ENCODE measurements at places on chromosomes 12 and 14.

DNA sequence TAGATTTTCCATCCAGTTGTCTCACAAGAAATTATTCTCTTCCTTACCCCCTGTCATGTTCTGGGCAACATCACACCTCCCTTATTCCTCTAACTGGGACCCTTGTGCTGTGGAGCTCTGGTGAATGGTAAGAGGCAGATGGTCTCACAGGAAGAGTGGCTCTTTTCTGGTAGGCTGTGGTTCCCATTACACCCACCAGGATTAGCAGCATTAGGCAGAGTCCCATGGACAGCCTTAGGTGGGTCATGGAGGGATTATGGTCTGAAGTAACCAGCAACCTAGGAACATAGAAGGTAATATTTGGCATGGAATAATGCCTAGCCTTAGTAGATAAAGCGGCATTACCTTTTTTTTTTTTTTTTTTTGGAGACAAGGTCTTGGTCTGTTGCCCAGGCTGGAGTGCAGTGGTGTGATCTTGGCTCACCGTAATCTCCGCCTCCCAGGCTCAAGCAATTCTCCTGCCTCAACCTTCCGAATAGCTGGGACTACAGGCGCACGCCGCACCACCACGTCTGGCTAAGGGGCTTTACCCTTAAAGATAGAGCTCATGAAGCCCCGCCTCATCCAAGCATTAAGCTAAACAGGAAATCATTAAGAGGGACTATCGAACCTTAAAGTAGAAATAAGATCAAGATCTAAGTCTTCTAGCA is 4.0 kb downstream of the C14orf119 start:
- no peak for DNase-seq

- DNase-seq, result peak; percentile 8
Observed at GRCh38 chr12:103742349-103742932, 98.6 kb downstream of the NT5DC3 start.

- DNase-seq, result no peak
Observed at GRCh38 chr14:63752449-63753169, 24.7 kb upstream of the SGPP1 start.

- no peak for DNase-seq
Observed at GRCh38 chr12:52964556-52965336, 15.8 kb downstream of the KRT18 start.

DNA sequence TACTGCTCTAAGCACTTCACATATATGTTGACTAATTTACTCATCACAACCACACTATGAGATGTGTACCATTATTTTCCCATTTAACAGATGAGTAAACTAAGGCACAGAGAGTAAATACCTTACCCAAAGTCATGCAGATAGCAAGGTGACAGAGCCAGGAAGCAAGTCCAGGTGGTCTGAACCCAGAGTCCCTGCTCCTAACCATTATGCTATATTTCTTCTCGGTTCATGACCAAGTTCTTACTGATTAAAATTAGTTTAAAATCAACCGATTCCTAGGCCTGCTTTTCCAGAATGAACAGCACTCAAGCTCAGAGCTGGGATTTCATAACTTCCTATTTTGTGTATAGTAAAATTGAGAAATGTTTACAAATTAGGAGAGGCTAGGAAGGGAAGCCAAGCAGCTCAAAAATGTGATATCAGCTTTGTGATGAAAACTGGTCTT is 85.5 kb upstream of the EGLN3 start:
- DNase-seq, result no peak

DNA sequence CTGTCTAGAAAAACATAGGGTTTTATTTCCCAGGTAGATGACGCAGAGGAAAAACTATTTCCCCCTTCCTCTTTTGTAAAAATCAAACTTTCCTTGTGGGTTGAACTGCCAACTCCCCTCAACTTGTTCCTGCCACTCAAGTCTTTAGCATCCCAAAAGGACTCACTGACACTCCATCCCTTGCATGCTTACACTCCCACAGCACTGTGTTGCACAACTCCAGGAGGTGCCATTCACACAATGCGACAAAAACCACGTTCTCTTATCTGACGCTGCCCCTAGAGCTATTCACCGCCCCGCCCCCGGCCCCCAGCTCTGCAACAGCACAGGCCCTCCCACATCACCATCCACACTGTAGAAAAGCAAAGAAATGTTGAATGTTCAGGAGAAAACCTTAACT is 16.9 kb upstream of the STON2 start:
- DNase-seq, result no peak

DNA sequence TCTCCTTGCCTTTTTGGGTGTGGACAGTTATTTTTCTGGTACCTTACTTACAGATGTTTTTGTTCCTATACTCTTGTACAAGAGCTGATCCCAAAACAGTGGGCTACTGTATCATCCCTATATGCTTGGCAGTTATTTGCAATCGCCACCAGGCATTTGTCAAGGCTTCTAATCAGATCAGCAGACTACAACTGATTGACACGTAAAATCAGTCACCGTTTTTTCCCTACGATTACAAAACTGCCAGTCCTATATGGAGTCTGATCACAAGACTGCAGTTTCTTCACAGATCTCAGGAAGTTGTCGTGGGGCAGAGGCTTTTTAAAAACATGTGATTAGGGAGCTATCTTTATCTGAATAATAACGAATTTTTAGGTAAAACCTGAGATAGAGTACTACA is 1.3 kb downstream of the LYSET start:
- no peak for DNase-seq

- DNase-seq, result no peak
Observed at GRCh38 chr12:42779186-42779859, 189.8 kb upstream of the PRICKLE1 start.

- DNase-seq, result no peak
Observed at GRCh38 chr12:72612171-72612570, 340.0 kb downstream of the TRHDE start.

DNA sequence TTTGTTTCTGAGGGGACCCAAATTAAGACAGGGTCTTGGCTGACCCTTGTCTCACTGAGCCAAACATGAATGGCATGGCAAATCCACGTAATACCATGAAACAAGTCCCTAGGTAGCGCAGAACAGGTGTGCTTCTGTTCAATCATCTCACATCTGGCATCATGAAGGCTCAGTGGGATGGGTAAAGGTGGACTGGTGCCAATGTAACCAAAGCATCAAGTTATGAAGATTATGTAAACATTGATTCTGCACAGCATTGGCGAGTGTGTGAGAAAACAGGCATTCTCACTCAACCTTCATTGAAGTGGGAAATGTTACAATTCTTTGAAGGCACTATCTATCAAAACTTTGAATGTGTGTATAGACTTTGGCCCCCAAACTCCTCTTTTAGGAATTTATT is 41.9 kb downstream of the PTGER2 start:
- DNase-seq, result peak; percentile 7

- DNase-seq, result no peak
Observed at GRCh38 chr14:51865953-51866747, 5.7 kb downstream of the GNG2 start.

DNA sequence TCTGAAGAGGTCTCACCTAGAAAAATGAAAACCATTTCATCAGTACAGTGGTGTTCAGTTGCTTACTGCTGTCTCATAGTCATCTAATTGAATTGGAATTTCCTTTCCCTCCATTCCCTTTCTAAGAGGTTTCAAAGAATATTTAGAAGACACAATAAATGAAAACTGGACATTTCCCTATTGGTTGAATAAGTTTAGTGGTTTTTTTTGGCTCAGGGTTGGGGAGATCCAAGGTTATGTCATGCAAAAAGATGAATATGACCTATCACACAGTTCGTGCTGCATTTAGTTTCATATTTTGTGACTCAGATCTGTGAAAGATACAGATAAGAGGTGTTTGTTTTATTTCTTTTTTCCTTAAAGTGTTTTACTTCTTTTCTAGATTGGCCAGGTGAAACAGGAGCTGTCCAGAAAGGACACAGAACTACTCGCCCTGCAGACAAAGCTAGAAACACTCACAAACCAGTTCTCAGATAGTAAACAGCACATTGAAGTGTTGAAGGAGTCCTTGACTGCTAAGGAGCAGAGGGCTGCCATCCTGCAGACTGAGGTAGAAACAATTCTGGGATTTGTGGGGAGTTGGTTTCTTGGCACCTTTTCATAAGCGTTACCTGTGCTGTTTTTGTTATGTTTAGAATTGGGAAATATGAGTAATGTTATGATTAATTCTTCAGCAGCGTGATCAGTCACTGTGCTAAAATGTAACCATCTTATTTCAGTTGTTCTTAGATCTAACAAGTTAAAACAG is 124.6 kb downstream of the ERC1 start:
- no peak for DNase-seq

- no peak for DNase-seq
Observed at GRCh38 chr12:110280392-110280778, 662 bp upstream of the ATP2A2 start.

DNA sequence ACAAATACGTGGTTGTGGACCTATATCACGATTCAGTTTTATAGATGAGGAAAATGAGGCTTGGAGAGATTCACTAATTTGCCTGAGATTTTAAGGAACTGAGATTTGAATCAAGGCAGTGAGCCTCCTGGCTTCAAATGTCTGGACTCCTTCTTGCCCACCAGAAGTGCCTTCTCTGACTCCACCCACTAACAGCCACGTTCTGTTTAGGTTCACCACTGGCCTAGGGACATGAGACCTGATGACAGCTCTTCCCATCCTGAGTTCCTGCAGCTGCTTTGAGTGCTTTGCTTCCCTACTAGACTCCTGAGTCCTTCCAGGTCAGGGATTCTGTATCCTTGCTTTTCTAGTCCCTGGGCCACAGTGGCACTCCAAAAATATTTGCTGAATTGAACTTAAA is 57.1 kb downstream of the PLBD1 start:
- no peak for DNase-seq

- DNase-seq, result no peak
Observed at GRCh38 chr14:51444353-51445000, 204.4 kb downstream of the TMX1 start.

DNA sequence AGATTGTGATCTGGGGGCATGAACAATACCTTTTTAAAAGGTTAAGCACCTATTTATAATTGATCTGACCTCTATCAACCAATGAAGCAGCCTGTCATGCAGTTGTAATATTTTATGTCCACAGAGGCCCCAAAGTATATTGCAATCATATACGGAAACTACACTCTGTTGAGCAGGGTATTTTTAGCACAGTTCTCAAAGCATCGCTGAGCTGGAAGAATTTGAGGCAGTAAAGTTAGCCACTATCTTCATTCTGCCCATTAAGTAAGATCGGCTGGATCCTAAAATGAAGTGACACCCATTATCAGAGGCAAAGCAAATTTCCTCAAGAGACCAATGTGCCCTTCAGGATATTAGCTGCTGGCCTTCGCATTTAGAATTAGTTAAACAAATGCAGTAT is 47.7 kb upstream of the GRIP1 start:
- no peak for DNase-seq

DNA sequence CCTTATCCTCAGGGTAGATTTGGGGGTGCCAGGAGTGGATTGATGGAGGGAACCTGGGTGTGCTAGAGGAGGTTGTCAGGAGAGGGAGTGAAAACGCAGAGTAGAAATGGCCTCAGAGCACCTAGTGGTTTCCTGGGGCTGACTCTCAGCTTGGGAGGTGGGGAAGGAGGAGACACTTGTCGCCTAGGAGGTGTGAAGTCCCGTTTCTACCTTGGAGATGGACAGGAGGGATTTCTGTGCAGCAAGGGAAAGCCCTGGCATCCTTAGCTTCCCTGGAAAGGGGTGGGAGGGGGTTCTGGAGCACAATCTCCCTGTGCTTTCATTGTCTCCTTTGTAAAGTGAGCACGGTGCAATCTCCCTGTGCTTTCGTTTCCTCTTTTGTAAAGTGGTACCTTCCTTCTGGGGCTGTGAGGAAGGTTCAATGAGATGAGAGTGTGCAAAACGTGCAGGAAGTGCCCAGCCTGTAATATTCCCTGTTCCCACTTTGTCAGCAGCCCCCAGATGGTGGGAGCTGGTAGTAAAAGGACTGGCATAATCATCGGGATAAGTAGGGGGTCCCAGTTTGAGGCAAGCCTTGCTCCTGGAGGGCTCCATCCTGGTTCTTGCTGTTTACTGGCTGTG is 1.6 kb downstream of the OAS3 start:
- no peak for DNase-seq

DNA sequence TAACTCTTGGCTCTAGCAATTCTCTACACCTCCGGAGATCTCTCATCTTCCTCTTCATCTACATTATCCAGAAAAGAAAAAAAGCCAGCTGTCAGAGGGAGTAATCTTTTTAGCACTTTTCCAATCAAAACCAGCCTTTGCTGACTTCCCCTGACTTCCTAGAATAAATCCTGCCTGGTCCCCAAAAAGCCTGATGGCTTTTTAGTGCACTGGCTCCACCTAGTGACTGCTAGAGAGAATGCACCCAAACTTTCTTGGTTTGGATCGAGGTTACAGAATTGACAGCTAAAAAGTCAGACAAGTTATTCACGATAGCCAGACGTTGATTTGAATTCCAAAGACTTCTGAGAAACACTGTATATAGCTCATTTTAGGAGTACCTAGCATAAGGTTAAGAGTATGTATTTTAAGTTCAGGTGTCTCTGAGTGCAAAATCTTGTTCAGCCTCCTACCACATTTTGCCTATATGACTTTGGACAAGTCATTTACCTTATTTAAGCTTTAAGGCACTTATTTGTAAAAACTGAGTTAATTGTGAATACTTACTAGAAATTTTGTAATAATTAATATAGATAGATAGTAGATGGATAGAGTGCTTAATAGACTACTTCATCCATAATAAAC is 185.7 kb upstream of the GRIN2B start:
- DNase-seq, result no peak

DNA sequence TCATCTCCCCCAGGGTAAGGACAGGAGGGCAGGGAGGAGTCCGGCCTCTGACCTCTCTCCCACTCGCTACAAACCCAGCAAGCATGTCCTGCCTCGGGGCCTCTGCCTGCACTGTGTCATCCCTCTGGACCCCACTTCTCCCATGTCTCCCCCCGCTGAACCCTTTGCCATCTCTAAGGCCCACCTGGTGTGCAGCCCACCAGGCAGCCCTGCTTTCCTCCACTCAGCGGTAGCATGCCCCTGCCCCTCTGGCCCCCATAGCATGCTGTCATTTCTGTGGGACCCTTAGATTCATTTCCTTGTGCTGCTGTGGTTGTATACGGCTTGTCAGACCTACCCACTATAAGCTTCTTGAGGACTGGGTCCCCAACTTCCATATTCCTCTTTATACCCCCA is 17.7 kb downstream of the PAPLN start:
- DNase-seq, result no peak

GRCh38 chr12:120261951-120262851 is 3.3 kb downstream of the PXN start:
- no peak for DNase-seq

DNA sequence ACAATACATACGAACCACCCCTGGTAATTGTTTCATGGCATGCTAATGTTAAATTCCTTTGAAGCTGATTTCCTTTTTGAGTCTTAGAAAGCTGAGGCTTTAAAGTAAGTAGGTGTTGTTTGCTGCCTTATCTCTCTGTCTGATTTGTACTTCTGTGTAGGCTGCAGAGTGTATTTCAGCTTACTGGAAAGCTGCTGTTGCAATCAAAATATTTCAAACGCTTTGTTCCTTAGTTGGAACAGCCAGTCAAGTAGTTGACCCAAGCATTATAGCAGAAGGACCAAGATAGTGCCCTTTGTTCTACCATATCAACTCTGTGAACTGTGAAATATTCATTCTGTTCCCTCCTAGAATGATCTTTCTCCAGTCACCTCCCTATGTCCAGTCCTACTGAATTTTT is 3.1 kb downstream of the PKP2 start:
- no peak for DNase-seq

- DNase-seq, result no peak
Observed at GRCh38 chr12:128088926-128089325, 178.0 kb upstream of the TMEM132C start.

GRCh38 chr12:990661-991349 is at the start of gene ERC1:
TSS of gene ERC1 (plus strand) at chr12:991223. CDS start at chr12:1027904, 36,681 bp downstream.
- DNase-seq, result peak; percentile 75

All from NCI-H510A (cell line).